ENCODE measurements at places on chromosomes 12 and 14.

- H3K4me1 ChIP-seq = peaks cover 92% of the 10 kb centered on the region
- H3K27me3 ChIP-seq = no peaks in the 10 kb centered on the region
- H3K27ac ChIP-seq = peak overlapping the region; percentile 61
- no peak for DNase-seq
Measured at GRCh38 chr14:69657950-69658355, 46.6 kb downstream of the SUSD6 start.

- H3K4me1 ChIP-seq = no peaks in the 10 kb centered on the region
- H3K4me3 ChIP-seq = no peak overlapping the region
- H3K36me3 ChIP-seq = no peaks in the 10 kb centered on the region
- peaks cover 4% of the 10 kb centered on the region for H3K27me3 ChIP-seq
- no peak for DNase-seq
Measured at GRCh38 chr14:101233808-101234207, 327.5 kb upstream of the DIO3 start.

- H3K27ac ChIP-seq = no peak overlapping the region
- no peak for DNase-seq
- H3K4me1 ChIP-seq = no peaks in the 10 kb centered on the region
- peaks cover 4% of the 10 kb centered on the region for H3K27me3 ChIP-seq
- H3K4me3 ChIP-seq = no peak overlapping the region
Measured at GRCh38 chr12:40688085-40688725, 4.0 kb upstream of the CNTN1 start.

DNA sequence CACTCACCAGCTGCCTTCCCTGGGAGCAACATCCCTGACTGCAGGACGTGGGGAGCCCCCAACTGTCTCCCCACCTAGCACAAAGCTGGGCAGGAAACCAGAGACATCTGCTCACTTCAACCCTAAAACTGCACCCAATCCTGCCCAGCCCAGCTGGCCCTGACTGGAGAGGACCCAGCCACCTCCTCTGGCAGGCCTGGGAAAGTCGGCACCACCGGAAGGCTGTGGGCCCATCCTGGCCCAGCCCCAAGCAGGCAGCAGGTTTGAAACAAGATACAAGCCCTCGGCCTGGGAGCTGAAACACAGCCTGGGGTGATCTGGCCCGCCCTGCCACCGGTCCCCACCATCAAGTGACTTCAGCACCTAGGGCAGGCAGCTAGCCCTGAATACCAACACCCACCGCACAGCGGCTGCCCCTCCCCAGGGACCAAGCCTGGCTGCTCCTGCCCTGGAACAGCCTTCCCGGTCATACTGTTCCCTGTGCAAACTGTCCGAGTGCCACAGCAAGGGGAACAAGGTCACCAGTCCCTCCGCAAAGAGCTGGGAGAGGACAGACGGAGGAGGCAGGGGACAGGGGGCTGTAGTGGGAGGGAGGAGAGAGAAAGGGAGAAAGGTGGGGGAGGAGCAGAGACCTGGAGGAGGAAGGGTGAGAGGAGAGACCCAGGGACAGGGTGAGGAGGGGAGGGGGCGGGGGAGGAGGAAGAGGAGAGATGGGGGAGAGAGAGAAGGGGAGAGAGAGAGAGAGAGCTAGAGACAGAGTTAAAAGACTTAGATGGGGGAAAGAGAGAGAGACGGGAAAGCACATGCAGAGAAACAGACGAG lies 115.7 kb downstream of the RFLNA start:
- peaks cover 8% of the 10 kb centered on the region for H3K27me3 ChIP-seq
- no peak for DNase-seq
- H3K4me1 ChIP-seq = no peaks in the 10 kb centered on the region
- peaks cover 4% of the 10 kb centered on the region for H3K36me3 ChIP-seq
- H3K4me3 ChIP-seq = no peak overlapping the region
- H3K27ac ChIP-seq = no peak overlapping the region

DNA sequence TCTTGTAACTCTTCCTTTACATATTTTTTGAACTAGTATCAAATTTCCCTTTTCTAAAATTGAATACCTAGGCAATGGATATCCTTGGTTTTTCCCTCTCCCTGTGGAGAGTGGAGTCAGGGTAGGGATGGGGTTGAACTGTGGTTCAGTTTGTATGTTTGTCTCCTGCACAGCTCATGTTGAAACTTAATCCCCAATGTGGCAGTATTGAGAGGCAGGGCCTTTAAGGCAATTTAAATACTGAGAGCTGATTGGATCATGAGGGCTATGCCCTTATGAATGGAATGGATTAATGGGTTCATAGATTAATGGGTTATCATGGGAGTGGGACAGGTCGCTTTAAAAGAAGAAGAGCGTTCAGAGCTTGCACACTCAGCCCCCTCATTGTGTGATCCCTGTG lies 127.2 kb upstream of the RGS6 start:
- no peak overlapping the region for H3K27ac ChIP-seq
- H3K4me3 ChIP-seq = no peak overlapping the region
- no peaks in the 10 kb centered on the region for H3K4me1 ChIP-seq
- DNase-seq = no peak
- H3K27me3 ChIP-seq = peaks cover 6% of the 10 kb centered on the region

- no peak overlapping the region for H3K4me3 ChIP-seq
- no peaks in the 10 kb centered on the region for H3K36me3 ChIP-seq
- H3K27me3 ChIP-seq = peaks cover 5% of the 10 kb centered on the region
- no peak for DNase-seq
- no peaks in the 10 kb centered on the region for H3K4me1 ChIP-seq
Measured at GRCh38 chr12:130633771-130634170, 82.3 kb downstream of the RIMBP2 start.
